ENCODE measurements at places on chromosomes 16 and 17. TPM values are rescaled to one million over a fixed set of nuclear protein-coding genes. Genes with fewer than 3 reads are reported as not detected.
A peak's percentile ranks its signal among the peaks of the same experiment; 100 is the strongest.

- peak overlapping the region; percentile 30 for H3K27ac ChIP-seq
- H3K27me3 ChIP-seq: no peaks in the 10 kb centered on the region
- no peaks in the 10 kb centered on the region for H3K36me3 ChIP-seq
- H3K4me1 ChIP-seq: peaks cover 15% of the 10 kb centered on the region
These were observed 4.5 kb downstream of the NBR1 start for GRCh38 chr17:43175213-43176118.

DNA sequence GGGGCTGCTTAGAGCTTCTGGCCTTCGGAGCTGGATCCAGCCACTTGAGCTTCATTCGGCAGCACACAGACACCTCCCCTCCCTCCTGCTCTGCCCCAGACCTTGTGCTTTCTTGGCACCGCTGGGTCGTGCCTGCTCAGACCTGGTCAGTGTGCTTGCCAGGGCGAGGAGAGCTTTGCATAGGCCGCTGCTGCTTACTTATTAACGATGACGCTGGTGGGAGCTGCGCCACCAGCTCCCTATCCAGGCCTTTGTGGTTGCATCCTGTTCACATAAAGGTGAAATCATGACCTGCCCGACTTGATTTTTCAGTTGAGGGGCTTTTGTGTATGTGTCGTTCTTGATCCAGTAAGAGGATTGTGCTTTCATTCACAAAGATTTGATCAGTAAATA is 101.1 kb downstream of the MSI2 start:
- no peaks in the 10 kb centered on the region for H3K4me1 ChIP-seq
- no peak for DNase-seq
- no peaks in the 10 kb centered on the region for H3K36me3 ChIP-seq
- H3K27ac ChIP-seq: no peak overlapping the region
- no peaks in the 10 kb centered on the region for H3K27me3 ChIP-seq

- no peak overlapping the region for H3K4me3 ChIP-seq
- no peaks in the 10 kb centered on the region for H3K36me3 ChIP-seq
- H3K27ac ChIP-seq: no peak overlapping the region
- no peak for DNase-seq
- no peaks in the 10 kb centered on the region for H3K27me3 ChIP-seq
These were observed 44.3 kb upstream of the PSMD7 start for GRCh38 chr16:74252329-74252728.

- DNase-seq: no peak
- H3K36me3 ChIP-seq: no peaks in the 10 kb centered on the region
- H3K4me3 ChIP-seq: no peak overlapping the region
- H3K27ac ChIP-seq: no peak overlapping the region
These were observed 38.9 kb upstream of the GHDC start for GRCh38 chr17:42233156-42233555.

The PMP22 gene
- 104 TPM for total RNA-seq

The CCL14 gene
- 165 TPM for total RNA-seq

DNA sequence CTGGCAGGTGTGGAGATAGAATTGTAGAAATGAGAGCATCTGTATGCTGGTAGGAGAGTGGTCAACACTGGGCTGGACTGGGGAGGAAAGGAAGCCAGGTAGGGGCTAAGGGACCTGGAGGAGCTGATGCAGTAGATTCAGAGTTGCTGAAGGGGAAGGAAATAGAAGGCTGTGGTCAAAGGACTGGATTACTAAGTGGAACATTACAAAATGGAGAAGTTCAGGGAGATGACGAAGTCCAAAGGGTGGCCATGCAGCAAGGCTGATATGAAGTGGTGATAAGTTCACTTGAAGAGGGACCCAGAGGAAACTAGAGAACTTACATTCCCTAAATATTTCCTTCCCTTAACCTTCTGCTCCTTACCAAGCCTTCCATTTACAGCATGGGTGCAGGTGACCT is 8.6 kb upstream of the CCL2 start:
- H3K27me3 ChIP-seq: no peaks in the 10 kb centered on the region
- no peak for DNase-seq
- H3K4me1 ChIP-seq: peaks cover 1% of the 10 kb centered on the region
- H3K4me3 ChIP-seq: no peak overlapping the region
- H3K27ac ChIP-seq: no peak overlapping the region
- no peaks in the 10 kb centered on the region for H3K36me3 ChIP-seq

The NDUFB10 gene
- 50.1 TPM for total RNA-seq

GRCh38 chr17:58537266-58537665 is 22.8 kb upstream of the MTMR4 start:
- no peaks in the 10 kb centered on the region for H3K36me3 ChIP-seq
- H3K27me3 ChIP-seq: no peaks in the 10 kb centered on the region
- H3K4me3 ChIP-seq: no peak overlapping the region
- H3K4me1 ChIP-seq: no peaks in the 10 kb centered on the region
- H3K27ac ChIP-seq: no peak overlapping the region

The CACNG4 gene
- 0.21 TPM for total RNA-seq

Data from uterus (tissue), 4 donors.